D721Med (cell line): ENCODE measurements at places on chromosomes 12 and 14.

- DNase-seq, result no peak
Observed at GRCh38 chr14:66634876-66635275, 126.9 kb downstream of the GPHN start.

GRCh38 chr14:79549515-79549914 lies 661.8 kb downstream of the DIO2 start:
- DNase-seq, result no peak

GRCh38 chr12:124240493-124240892 lies 54.4 kb upstream of the RFLNA start:
- DNase-seq, result no peak

GRCh38 chr12:10211101-10211939 lies 1.4 kb upstream of the GABARAPL1 start:
- DNase-seq, result no peak

DNA sequence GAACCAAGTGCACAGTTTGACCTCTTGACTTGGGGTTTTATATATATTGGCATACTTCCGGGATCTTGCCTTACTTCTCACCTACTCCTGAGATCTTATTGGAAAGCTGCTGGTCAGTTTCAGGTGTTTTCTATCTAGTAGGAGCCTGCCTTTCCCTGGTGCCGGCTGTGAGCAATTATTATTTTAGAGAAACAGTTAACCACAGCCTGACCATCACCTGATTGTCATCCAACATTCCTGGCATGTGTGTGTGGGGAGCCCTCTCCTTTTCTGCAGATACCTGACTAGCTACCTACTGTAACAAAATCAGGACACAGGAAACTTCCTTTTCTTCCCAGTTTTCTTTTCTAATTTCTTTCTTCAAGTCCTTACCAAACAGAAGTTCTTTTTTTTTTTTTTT lies 220.4 kb downstream of the ATP23 start:
- DNase-seq, result no peak

- no peak for DNase-seq
Observed at GRCh38 chr14:99094901-99095300, 177.1 kb downstream of the BCL11B start.

DNA sequence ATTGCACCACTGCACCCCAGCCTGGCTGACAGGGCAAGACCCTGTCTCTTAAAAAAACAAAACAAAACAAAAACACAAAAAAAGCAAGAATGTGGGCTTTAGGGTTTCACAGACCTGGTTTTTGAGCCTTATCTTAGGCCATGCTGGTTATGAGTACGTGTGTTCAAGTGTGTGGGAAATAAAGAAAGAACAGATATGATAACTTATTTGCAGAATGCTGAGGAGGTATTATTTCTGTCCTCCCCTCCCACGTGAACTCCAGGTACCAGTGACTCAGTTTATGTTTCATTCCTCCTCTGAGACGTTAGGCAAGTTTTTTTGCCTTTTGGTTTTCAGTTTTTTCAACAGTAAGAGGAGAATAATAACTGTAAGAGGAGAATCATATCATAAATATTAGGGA lies 49.3 kb downstream of the PCNX1 start:
- DNase-seq, result no peak

DNA sequence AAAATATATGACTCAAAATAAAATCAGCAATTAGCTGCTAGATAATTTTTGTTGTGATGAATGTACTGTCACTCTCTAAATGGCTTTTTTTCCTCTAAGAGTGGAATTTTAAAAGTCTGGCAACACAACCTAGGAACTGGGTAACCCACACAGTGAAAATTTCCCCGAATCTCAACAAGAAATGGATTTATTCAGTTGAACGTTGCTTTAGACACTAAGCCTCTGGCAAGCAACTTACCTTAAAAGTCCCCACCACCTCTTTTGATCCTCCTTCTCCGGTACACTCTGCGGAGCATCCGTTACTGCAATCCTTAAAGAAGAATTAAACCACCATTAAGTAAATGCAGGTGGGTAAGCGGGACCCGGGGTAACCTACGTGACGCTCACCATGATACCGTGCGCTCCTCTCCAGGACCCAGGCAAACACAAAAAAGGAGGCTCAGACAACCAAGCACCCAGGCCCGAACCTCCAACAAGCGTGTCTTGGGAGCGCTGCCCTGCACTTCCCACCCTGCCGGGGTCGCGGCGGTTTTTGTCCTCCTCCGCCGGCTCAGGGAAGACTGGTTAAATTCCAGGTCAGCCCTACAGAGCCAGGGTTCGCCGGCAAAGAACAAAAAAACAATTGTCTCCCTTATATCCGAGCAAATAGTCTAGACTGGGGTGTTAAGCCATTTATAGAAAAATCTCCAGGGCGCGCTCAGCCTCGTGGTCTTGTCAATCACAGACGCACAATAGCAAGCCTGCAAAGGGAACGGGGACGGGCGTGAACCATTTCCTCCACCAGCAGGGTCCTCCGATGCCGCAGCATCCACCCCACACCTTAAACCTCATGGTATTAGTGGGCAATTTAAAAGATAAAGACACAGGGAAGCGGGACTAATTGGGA lies 47.1 kb downstream of the BCAT1 start:
- DNase-seq, result no peak

GRCh38 chr12:7915661-7916403 lies 20.2 kb downstream of the SLC2A3 start:
- no peak for DNase-seq

DNA sequence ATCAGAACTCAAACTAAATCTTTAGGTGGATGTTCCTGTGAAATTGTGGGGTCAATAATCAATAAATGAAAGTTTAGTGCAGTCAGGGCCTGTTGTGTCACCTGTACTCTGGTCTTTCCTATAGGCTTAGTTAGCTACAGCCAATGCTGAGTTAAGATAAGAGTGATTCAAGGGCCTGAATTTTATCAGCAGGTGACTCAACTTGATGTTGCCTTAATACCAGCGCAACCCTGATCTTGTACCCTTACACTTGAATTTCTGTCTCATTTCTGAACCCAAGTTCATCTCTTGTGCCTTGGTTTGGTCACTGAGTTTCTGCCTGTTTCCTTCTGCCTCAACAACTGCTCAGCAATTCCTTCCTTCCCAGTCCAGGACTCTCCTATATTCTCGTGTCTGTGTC lies 157.0 kb upstream of the E2F7 start:
- no peak for DNase-seq

GRCh38 chr14:90632871-90633270 lies 183.4 kb downstream of the TTC7B start:
- no peak for DNase-seq

DNA sequence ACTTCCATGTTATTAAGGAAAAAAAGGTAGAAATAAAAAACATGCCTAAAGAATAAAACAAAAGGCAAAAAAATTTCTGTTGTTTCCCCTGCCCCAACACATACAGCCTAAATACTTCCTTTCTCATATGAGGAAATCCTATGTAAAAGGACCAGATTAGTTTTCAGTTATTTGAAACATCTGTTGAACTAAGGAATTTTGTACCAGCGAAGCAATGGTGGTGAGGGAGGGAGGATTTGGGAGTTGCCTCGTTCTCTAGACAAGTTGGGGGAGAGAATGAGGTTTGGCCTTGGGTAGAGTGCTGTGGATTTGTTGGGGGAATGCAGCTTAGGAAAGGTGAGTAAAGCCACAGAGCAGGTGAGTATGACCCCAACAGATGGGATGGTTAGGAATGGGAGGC lies 141.5 kb upstream of the RFLNA start:
- no peak for DNase-seq

- DNase-seq, result no peak
Observed at GRCh38 chr14:93084866-93085857, 30.6 kb downstream of the ITPK1 start.

DNA sequence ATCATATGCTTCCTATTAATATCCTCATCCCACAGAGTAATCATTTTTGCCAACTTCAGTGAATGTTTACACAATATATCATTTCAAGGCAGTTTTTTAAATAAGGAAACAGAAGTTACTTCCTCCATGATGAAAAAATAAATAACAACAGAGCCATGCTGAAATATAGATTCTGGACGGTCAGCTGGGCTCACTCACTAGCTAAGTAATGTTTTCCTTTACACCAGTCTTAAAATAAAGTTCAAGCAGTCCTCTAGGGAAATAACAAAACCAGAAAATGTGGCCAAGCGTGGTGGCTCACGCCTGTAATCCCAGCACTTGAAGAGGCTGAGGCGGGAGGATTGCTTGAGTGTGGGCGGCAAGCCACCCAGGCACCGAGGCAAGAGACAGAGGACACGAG lies 28.7 kb downstream of the AICDA start:
- no peak for DNase-seq

DNA sequence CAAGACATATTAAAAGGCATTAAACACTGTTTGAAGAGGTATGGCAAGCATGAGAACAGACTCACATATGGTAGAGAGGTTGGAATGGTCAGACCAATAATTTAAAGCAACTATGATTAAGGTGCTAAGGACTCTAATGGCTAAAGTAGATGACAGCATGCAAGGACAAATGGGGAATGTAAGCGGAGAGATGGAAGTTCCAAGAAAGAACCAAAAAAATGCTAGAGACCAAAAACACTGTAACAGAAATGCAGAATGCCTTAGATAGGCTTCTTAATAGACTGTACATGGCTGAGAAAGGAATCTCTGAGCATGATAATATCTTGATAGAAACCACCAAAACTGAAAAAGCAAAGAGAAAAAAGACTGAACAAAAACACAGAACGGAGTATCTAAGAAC lies 77.4 kb downstream of the RIN3 start:
- no peak for DNase-seq

DNA sequence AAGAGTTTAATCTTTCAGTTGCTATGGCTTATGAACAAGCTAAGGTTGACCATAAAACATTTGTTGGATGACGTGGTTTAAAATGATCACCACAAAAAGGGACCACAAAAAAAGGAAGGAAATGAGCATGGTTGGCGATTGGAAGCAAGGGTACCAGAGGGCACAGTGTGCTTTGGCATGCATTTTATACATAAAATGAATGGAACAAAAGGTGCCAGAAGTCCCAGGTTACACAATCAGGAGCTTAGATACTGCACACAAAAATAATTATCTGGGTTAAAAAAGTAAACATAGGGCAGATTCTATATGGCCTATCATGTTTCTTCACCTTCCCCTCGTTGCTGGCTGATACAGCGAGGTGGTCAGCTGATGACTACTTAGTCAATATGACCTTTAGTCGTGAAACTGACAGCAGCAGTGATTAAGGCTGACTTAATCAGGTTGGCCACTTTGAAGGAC lies 50.7 kb downstream of the ZC3H14 start:
- no peak for DNase-seq

DNA sequence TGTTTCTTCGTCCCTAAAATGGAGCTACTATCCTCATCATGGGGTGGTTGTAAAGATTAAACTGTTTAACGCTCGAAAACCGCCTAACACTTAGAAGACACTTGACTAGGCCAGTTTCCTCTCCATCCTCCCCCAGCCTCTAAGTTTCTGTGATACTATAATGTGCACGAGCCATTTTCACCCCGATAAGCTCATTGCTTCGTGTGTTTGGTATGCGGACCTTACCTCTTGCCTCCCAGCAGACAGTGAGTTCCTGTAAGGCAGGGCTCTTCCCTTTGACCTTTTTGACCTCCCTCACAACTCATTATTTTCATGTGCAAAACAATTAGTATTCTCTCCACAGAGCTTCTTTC lies 499 bp upstream of the GXYLT1 start:
- no peak for DNase-seq

DNA sequence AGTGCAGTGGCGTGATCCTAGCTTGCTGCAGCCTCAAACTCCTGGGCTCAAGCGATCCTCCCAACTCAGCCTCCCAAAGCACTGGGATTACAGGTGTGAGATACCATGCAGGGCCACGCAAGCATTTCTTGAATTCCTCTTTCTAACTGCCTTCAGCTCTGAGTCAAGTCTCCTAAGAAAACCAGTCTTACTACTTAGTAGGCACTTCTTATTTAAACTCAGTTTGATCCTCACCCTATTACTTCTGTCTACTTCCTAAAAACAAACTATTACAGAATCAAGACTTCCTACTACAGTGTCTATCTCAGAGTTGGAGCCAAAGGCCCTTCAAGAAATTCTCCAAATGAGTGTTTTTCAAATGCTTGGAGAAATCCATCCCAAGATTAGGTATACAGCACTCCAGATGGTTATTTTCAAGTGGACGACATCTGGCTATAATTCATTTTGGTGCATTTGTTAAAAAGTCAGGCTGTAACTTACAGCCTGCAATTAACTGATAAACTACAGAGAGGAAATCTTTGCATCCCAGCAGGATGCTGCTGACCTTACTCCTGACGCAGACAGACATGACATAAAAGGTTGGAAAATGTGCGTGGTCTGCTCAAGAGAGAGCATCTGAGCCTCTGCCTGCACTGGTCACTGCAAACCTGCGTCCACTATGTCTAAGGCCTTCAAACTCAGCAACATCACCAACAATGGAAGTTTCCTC lies 34.7 kb downstream of the SSH1 start:
- no peak for DNase-seq

GRCh38 chr14:89056394-89056793 lies 231.9 kb downstream of the TTC8 start:
- no peak for DNase-seq

- no peak for DNase-seq
Observed at GRCh38 chr14:99035268-99035667, 236.7 kb downstream of the BCL11B start.

GRCh38 chr14:52951681-52952554 lies 1.1 kb upstream of the FERMT2 start:
- DNase-seq, result no peak

DNA sequence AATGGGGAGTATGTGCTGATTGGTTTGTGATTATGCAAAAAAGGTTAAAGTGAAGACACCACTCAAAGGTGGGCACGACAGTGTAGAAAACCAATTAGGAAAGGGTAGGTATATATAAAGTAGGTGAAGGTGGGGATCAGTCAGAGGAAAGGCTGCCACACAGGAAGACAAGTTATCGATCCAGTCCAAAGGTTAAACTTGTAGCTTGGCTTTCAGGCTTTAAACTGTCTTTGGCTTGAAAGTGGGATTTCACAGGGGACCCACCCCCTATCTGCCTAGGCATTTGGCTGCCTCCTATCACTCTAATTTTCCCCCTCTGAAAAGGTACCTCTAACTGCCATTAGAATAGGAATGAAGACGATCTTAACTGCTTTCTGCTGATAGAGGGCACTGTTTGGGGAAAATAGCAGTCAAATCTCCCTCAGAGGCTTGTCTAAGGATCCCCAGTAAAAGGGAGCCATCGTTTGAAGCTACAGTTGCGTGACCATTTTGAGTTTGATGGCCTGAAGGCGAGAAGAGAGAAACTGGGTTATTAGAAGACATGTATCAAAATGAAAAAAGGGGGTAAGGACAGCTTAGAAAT lies 250.2 kb downstream of the GPHN start:
- DNase-seq, result no peak

- no peak for DNase-seq
Observed at GRCh38 chr12:94707036-94707435, 56.7 kb upstream of the TMCC3 start.
